Activated CD4-positive, alpha-beta memory T cell treated with anti-CD3 and anti-CD28 coated beads for 36 hours (primary cell): ENCODE measurements at places on chromosomes 3 and 15.
A peak's percentile ranks its signal among the peaks of the same experiment; 100 is the strongest.

DNA sequence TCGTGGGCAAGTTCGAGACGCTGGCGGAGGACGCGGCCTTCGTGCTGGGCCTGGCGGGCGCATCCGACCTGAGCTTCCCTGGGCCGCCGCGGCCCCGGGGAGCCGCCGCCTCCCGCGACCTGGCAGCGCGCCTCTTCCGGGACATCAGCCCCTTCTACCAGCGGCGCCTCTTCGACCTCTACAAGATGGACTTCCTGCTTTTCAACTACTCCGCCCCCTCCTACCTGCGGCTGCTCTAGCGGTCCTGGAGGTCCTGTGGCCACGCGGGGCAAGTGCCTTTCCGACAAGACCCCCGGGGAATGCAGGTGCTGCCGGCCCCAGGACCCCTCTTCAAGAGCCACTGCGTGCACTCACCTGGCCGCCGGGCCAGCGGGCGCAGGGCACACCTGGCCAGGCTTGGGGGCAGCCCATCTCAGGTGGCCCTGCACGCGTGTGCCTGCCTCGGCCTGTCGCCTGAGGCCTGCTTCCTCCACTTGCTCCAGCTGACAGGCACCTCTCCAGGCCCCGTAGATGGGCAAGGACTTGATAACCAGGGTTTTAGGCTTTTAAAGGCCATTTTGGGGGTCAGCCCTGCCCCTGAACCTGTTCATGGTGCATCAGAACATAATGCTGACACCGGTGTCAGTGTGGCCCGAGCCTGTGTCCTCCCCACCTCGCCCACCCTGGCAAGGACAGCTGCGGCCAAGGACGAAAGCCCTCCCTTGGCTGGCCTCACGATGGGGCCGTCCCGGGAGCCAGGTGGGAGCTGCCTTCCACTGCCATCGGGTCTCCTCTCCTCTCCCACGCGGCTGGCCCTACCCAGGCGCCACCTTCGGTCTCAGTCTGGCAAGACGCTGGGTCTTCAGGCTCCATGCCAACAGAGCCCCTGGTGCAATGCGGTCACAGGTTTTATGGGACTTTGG lies 16.1 kb downstream of the C3orf22 start:
- DNase-seq = peak; percentile 6

DNA sequence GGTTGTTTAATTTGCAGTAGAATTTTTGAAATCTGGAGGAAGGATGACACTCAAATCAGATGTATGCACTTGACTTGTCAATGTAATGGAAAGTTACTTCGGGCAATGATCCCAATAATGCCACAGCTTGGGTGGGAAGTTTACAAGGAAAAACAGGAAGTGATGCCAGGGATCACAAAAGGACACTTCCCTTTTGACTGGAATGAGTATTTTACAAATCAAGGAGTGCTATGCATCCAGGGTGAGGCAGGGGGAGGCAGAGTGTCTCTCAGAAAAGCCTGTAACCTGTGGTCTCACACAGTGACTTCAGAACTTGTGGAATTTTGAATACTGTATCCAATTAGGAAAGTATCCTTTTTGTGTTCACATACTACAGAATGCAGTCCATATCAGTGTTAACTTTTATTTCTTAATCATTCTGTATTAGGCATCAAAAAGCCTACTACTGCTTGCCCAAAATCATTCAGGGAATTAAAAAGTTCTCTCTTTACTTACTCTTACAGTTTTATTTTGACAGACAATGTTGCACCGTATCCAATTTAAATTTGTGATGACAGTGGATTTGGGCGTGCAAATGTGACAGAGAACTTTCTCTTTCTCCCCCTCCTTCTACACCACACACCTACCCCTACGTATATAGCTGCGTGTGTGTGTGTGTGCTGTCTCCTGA lies 445.1 kb downstream of the MECOM start:
- no peak for DNase-seq

- no peak for DNase-seq
Observed at GRCh38 chr15:82103468-82103867, 57.6 kb upstream of the MEX3B start.

- DNase-seq = no peak
Observed at GRCh38 chr15:78110096-78110495, 17.7 kb downstream of the SH2D7 start.

- DNase-seq = no peak
Observed at GRCh38 chr3:126103121-126104027, 19.4 kb upstream of the SLC41A3 start.

DNA sequence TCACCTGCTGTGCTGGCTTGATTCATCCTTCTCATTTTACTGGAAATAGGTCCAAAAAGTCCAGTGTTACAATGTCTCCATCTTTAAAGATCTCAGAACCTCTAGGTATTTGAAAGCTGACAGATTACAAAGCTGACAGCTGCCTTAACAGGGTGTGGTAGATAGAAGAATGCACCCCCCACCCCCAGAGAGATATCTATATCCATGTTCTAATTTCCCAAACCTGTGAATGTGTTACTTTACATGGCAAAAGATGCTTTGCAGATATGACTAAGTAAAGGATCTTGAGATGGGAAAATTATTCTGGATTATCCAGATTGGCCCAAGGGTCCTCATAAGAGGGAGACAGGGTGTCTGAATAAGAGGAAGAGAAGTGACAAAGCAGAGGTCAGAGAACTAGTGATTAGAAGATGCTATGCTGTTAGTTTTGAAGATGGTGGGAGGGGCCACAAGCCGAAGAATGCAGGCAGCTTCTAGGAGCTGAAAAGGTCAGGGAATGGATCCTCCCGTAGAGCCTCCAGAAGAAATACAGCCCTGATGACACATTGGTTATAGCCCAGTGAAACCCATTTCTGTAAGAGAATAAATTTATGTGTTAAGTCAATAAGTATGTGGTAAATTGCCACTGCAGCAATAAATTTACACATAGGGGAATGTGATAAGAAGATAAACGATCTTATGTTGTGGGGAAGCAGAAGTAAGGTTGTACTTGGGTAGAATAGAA lies 21.5 kb upstream of the FSTL1 start:
- DNase-seq = no peak

GRCh38 chr15:77695961-77696582 lies 63.4 kb upstream of the LINGO1 start:
- DNase-seq = no peak
